Right lobe of liver (tissue), 6 donors: ENCODE measurements at places on chromosomes 3 and 15.
A peak's percentile ranks its signal among the peaks of the same experiment; 100 is the strongest.

DNA sequence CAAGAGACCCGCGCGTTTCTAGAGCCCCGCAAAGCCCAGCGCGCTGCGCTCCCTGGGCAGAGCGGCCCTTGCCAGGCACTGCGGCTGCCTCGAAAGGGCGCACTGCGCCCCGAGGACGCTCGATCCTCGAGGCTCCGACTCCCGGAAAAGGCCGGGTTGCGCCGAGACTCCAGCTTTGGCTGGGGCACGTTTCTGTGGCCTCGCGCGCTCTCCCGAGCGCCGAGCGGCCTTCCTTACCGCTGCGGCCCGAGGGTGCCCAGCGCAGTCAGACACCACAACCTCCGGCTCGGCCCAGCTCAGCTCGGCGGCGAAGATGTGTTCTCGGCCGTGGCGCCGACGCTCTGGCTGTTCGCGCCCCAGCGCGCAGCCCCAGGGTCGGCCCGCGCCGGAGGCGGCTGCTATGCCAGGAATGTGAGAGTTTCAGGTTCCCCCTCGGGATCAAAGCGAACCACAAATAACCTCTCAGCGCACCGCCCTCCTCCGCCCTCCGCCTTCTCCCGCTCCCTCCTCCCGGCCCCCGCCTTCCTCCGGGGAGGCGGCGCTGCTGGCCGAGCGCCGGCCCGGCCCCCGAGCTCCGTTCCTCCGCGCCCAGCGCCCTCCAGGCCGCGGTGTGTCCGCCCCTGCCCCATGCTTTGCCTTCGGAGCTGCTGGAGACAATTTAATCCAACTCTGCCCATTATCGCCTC, at the start of gene AMOTL2:
AMOTL2 (minus strand) TSS at position 343 of the 686 bp plus-strand sequence. CDS start 3,014 bp downstream, outside the sequence.
- DNase-seq: peak; percentile 93

- no peak for DNase-seq
Measured at GRCh38 chr3:156685752-156686151, 11.4 kb downstream of the TIPARP start.

DNA sequence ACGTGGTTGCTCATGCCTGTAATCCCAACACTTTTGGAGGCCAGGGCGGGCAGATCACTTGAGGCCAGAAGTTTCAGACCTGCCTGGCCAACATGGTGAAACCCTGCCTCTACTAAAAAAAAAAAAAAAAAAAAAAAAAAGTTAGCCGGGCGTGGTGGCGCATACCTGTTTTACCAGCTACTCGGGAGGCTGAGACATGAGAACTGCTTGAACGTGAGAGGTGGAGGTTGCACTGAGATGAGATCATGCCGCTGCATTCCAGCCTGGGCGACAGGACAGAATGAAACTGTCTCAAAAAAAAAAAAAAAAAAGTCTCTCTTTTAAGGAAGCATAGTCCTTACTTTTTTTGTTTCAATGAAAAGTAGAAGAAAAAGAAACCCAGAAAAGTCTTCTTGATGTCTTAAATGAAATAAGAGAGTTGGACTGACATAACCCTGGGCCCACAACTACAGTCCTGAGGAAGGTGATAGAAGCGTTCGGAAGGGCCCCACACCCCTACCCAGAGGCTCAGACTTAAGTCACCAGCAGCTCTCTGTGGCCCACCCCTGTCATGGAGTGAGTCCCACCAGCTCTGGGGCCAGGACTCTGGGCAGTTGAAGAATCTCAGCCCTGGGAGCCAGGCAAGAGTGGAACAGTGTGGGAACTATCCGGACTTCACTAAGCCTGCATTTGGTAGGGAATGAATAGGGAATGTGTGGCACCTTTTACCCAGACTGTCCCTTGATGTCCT, 2.6 kb downstream of the NME9 start:
- DNase-seq: no peak

DNA sequence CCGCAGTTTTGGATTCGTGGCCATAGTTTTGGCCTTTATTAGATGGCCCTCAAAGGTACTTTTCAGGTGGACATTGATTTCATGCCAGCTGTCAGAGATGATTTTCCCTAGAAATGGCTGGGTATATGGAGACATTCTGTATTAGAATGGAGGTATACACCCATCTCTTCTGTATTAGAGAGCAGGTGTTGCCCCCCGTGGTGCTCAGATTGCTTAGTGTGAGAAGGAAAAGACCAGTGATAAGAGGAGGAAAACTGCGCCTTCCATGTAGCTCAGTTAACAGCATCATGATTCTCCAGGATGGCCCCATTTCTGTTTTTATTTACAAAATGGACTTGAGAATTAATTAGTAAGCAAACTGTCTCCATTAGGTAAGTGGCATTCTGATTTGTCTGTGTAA, 145.9 kb downstream of the IGF1R start:
- DNase-seq: no peak

DNA sequence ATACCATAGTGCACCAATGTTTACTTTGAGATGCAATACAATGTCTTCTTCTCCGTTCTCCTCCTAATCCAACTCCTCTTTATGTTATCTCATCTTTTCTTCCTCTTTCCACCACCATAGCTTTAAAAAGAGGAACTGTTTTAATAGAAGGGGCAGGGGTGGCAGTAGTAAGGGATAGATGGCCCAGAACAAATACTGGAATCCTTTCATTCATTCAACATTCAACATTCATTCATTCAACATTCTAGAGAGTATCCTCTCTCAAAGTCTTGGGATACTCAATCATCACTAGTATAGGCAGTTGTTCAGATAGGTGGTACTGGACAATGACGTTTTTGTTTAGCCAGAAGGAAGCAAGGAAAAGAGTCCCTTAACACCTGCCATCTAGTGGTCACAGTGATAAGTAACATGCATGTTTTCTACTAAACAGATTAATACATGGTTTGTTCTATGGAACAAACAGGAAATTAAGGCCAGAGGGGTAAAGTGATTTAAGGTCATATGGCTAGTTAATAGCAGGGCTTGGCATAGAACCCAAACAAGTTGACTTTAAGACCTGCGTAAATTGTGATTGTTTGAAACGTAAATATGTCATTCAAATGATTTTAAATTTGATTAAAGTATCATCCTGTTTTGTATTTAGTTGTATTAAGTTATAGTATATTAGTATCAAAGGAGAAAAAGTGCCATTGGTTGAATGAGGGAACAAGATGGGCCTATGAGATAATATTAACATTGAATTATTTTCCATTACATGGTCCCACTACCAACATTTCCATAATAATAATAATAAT, 26.9 kb upstream of the EHHADH start:
- no peak for DNase-seq

GRCh38 chr3:112466020-112466419, 33.3 kb downstream of the BTLA start:
- no peak for DNase-seq

DNA sequence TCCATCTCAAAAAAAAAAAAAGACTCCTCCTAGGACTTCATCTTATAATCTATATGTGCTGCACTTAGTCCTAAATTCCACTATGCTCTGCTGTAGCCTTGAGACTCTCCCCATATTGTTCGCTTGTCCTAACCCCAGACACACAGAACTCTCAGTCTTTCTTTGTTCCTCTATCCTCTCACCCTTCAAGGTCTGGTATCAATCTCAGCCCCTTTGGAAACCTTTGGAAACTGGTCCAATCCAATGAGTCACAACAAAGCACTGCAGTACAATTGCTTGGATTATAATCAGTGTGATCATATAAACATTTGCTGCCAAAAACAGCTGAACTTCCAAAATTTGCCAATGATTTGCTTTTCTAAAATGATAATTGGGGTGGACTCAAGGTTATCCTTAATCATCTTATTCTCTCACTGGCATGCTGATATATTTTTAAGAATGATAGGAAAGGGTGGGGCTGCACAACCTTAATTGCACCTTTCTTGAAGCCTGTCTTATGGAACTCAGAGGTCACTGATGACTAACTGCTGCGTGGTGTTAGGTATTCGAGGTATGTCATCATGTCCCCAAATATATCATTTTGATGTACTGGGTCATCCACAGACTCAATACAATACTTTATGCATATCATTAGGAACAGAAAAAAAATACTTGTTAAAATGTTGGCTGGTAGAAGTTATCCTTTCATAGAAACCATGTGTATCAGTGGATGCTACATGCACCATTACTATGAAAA, 756.7 kb downstream of the NR2F2 start:
- no peak for DNase-seq

GRCh38 chr3:176079785-176080184, 1117.5 kb downstream of the TBL1XR1 start:
- no peak for DNase-seq

GRCh38 chr3:116872688-116873087, 163.1 kb downstream of the TUSC7 start:
- no peak for DNase-seq

DNA sequence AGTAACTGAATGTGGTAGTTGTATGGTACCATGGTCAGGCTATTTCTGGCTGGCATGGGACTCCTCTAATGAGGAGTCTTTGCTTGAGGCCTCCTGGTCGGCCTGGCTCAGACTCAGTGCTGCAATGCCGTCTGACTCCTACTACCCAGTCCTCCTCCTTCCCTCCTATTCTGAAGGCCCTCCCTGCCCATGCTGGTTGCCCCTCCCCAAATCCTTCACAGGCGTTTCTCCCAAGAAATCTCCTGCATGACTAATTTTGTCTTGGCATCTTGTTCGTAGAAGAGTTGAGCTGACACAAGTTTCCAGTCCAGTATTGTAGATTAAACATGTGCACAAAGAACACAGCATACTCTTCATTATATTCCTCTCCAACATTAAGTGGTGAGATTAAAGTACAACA, 115.5 kb downstream of the NFKBIZ start:
- no peak for DNase-seq

- DNase-seq: no peak
Measured at GRCh38 chr15:95018888-95019545, 787.7 kb downstream of the MCTP2 start.

GRCh38 chr15:77145370-77145769, 74.5 kb upstream of the TSPAN3 start:
- DNase-seq: no peak

DNA sequence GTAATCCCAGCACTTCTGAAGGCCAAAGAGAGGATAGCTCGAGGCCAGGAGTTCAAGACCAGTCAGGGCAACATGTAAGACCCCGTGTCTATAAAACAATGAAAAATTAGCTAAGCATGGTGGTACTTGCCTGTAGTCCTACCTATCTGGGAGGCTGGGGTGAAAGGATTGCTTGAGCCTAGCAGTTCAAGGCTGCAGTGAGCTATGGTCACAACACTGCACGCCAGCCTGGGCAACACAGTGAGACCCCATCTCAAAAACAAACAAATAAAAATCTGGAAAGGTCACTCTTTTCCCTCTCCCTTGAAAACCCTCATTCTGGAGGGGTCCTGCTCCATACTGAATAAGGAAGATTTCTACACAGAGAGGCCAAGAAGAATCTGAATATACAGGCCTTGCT, 43.5 kb upstream of the ZNF280D start:
- no peak for DNase-seq
